ENCODE measurements at places on chromosomes 4 and X.
A peak's percentile ranks its signal among the peaks of the same experiment; 100 is the strongest.

DNA sequence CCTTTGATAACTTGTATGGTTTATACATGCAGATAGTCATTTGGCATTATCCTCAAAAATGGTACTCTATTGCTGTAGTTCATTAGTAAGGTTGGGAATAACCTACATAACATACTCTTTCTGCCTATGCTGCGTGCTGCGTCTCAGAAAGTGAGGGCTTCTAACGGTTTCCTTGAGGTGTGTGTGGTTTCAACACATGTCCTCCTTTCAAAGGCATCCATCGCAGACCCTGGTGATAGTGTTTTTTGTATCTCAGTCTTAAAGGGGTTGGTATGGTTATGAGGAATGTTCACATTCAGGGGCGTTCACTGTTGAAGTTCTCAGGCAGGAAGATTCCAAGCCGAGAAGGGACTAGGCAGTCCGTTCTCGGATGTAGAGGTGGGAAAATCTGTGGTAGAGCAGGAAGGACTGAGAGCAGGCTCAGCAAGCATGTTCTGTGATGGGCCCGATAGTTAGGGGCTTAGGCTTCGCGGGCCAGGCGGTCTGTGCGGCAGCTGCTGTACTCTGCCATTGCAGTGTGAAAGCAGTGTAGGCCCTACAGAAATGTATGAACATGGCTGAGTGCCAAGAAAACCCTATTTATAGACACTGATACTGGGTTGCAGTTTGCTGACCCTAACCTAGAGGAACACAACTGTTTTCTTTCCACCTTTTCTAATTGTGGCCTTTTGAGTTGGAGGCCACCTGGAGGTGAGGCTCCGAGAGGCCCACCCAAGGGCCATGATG, 123.2 kb downstream of the GPR143 start:
- no peak for DNase-seq

- no peak for DNase-seq
These were observed 1.2 kb downstream of the DYNLT3 start for GRCh38 chrX:37846141-37846540.

GRCh38 chr4:41430792-41431191, 107.2 kb upstream of the LIMCH1 start:
- DNase-seq = no peak

GRCh38 chr4:15848191-15848842, 70.2 kb downstream of the CD38 start:
- DNase-seq = no peak

DNA sequence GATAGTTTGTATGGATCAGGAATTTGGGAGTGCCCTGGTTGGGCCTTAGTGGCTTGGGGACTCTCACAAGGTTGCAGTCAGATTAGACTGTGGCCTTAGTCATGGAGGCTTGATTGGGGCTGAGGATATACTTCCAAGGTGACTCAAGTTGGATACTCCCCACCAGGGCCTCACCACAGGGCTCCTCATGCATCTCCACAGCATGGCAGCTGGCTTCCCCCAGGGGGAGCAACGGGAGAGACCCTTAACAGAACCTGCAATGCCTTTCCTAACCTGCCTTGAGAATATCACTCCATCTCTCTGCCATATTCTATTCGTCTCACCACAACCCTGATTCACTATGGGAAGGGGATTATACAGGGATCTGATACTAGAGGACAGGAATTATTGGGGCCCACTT, 161.9 kb downstream of the RELL1 start:
- no peak for DNase-seq

DNA sequence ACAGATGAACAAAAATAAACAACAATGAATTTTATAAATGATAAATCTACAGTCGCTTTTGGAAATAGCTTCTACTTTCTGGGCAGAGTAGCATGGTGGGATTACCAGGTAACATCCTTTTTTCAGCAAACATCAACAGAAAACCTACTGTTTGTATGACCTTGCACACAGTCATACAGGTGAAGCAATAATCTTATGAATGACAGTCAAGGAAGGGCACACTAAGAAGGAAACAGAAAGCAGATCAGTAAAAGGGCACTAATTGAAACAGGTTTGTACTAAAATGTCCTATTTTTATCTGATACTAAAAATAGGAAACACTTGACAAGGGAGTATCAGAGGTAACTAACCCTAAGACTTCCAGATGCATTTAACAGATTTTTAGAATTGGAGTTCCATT, 108.9 kb downstream of the DLG3 start:
- DNase-seq = no peak

DNA sequence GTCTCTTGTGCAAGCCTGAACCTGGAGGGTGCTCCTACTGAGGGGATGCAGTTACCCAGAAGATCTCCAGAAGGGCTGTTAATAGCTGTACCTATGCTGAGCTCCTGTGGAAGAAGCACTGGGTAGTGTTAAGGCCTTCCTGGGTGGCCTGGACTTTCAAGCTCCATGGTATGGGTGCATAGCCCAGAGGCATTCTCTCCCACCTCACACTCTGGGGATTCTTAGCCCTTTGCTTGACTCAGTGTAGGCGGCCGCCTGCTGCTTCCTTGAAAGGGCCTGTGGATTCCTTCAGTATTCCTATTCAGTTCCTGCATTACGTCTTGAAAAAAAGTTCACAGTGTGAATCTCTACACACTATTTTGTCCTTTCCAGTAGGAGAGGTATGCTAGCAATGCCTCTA, 235.7 kb upstream of the MAGEB16 start:
- DNase-seq = no peak

DNA sequence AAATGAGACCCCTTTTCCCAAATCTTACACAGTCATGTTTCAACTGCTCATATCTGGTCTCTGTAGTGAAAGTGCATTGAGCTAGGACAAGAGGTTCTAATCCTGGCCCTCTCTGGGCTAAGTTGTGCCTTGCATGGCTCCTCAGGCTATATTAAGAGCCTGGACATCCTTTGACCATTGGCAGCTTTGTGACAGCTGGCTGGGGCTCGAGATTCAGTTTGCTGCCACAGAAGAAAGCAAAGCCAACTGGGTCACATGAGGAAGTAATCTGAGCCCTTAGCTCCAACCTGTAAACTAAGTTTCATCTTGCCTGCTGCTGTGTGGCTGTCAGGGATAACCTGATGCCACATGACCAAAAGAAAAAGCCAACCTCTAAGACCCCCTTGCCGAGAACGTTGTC, 51.8 kb upstream of the JADE1 start:
- DNase-seq = peak; percentile 4

DNA sequence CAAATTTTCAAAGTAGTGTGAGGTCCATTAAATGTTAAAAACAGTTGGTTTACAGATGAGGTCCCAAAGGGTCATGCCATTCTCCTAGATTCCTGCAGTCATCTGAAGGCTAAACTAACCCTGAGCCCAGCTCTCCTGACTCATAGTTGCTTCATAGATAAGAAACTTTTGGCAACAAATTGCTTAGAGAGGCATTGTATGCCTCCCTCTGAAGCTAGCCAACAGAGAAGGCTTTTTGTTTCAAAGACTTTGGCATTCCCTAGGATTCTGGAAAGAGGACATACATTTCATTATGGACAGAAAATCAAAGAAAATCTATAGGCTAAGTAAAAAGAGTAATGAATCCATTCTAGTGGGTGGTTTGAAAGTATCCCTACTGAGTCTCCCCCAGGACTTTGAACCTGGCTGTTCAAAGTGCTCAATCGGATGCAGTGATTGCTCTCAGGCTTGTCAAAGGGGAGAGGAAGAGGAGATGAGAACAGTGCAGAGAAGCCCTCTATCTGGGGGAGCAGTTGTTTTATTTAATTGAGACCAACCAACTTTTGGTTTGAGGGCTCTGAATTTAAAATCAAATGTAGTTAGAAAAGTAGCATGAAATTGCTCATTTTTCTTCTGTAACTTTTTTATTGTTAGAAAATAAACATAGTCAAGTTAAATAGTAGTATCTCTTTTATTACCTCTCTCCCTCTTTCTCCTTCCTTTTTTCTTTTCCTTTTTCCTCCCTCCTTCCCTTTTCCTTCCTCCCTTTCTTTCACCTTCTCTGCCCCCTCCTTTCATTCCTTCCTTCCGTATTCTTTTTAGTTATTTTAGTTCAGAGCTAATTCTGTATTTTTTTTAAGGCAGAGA, 72.3 kb upstream of the ZNF518B start:
- no peak for DNase-seq

GRCh38 chrX:111868726-111869638, 7.0 kb upstream of the TRPC5OS start:
- peak; percentile 20 for DNase-seq

- no peak for DNase-seq
These were observed 117.6 kb downstream of the CBR4 start for GRCh38 chr4:168892475-168892874.

DNA sequence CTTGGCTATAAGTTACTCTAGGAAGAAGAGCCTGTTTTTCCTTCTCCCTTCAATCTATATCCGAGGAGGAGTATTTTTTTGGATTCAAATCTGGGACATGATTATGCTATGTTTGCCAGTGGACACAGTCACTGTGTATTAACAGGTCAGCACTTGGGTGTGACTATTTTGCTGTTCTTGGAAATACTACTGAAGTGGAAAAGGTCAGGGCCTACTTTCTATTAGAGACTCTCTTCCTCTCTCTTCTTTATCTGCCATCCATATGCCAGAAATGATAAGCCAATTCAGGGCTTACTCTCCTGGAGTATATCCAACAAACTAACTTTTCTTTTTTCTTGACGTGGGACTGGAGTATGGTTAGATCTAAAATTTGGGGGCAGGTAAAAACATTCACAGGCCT, 40.5 kb downstream of the MID1IP1 start:
- no peak for DNase-seq

DNA sequence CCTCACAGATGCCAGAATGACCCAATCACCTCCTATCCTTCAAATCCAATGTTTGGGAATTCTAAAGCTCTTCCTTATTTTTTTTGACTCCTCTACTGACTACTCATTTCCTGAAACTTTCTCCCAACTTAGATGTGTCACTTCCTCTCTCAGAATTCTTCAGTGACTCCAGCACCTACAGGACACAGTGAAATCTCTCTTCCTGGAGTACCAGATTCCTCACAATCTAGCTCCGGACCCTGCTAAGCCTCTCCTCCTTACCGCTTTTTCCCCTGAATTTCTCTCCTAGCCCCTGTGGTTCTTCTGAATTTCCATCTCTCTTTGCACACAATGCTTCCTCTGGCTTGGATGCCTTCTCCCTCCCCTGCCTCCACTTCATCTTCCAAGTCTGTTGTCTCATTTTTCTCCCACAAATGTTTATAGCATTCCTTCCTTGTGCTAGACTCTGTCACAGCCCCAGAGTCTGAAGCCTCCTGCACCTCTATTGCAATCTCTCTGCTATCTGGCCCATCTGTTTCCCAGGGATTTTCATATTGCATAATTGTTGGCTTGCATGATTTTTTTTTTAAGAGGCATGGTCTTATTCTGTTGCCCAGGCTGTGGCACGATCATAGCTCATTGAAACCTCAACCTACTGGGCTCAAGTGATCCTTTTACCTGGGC, 80.1 kb downstream of the ANAPC4 start:
- no peak for DNase-seq

DNA sequence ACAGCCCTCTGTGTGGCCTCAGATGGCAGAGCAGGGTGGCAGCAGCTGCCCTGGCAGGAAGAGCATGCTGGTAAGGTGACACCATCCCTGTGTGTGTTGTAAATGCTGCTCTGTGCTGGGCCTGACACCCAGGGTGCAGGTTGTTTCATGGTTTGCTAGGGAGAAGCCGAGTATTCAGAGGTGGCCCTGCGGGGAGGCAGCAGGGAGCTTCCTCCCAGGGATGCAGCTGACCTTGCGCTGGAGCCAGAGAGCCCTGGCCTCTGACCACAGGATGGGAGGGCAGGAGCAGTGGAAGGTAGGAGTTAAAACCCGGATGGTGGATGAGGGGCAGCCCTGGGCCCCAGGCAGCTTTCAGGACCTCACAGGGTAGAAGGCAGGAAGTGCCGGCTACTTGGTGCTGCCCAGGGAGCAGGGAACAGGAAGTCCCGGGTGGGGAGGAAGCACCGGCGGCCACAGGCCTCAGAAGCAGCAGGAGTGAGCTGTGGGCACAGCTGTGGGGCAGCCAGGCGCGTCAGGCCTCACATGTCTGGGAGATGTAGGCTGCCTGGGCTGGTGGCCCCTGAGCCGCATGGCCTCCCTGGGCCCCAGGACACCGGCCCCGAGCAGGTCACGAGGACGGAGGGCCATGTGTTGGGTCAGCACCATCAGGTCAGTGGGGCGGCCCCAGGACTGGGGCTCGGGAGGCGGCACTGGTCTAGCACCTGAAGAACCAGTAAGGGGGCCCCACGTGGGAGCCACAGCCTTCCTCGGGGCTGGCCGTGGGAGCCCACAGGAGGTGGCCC, 19.1 kb downstream of the SH3BP2 start:
- DNase-seq = peak; percentile 69

- DNase-seq = no peak
These were observed 98.8 kb downstream of the ANXA3 start for GRCh38 chr4:78650106-78651024.

Data from pons (tissue), 1 donor.